ENCODE measurements at places on chromosomes 1 and 21.

GRCh38 chr1:230570724-230571360, 71.4 kb upstream of the COG2 start:
- no peak for DNase-seq

DNA sequence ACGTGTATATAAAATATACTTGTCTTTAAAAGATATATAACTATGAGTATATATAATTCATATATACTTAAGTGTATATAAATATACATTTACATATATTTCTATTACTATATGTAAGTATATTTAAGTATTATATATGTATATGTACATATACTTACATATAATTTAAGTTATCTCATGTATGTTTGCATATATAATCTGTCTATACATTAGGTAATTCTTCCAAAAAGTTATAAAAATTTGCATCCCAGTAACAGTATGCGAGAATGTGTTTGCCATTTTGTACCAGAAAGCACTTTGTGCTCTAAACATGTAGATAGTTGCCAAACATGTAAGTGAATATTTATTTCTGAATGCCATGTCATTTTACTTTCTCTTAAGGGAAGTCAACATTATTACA, at the start of gene OR2AK2:
Gene OR2AK2 (plus strand): TSS at position 301 of the 400 bp plus-strand sequence. CDS start 144 bp downstream, outside the sequence.
- DNase-seq, result no peak

DNA sequence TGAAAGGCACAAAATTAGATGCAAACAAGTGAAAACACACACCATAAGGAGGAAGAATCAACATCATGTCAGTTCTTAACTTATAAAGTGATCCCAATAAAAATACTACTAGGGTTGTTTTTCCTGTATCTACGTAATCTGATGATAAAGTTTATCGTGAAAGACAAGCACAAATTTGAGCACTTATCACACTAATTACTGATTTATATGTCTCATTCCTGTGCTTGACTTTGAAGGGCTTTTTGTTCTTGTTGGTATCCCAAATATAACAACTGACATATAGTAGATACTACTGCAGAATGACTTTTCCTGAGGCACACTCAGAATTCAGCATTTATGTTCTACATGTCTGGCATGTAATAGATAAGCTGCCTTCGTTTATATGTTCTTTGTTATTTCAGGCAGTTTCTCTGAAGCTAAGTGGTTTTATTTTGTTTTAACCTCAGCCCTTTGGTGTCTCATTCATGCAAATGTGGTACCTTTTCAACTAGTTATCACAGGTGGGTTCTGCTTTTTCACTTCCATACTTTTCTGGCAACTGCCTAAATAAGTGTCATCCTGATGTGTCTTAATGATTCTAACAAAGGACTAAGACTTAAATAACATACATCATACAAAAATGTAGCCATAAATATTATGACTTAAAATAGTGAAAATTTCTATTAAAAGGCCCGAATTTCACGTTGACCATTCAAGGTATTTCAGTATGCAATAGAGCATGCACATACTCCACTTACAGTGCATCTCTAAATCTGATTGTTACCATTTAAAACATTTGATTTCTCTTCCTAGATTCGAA, 73.2 kb downstream of the LRRC8C start:
- DNase-seq, result no peak

DNA sequence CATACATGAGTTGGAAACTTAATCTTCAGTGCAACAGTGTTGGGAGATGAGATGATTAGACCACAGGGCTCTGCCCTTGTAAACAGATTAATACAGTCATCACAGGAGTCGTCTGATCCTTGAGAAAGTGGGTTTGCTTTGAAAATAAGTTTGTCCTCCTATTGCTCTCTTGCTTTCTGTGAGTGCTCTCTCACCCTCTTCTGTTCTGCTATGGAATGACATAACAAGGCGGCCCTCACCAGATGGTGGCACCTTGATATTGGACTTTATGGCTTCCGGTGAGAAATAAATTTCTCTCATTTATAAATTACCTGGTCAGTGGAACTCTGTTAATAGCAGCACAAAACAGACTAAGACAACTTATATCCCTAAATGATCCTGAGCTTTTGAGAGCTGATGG, 353.6 kb downstream of the BRINP3 start:
- no peak for DNase-seq

DNA sequence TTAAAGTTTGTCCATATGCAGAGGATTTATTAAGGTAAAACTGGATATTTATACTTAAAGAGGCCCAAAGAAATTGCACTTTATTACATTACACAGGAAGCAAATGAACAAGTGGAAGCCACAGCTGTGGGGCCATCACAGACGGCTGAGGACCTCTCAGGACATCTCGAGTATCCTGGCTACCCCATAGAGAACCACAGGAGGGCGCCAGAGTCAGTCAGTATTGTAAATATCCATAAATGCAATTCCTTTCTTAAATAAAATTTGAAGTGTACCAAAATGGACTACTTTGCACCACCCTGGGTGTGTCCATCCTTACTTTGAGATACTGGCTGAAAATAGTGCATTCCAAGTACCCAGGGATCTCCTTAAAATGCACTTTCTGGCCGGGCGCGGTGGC, 257.2 kb downstream of the MRPL39 start:
- no peak for DNase-seq

DNA sequence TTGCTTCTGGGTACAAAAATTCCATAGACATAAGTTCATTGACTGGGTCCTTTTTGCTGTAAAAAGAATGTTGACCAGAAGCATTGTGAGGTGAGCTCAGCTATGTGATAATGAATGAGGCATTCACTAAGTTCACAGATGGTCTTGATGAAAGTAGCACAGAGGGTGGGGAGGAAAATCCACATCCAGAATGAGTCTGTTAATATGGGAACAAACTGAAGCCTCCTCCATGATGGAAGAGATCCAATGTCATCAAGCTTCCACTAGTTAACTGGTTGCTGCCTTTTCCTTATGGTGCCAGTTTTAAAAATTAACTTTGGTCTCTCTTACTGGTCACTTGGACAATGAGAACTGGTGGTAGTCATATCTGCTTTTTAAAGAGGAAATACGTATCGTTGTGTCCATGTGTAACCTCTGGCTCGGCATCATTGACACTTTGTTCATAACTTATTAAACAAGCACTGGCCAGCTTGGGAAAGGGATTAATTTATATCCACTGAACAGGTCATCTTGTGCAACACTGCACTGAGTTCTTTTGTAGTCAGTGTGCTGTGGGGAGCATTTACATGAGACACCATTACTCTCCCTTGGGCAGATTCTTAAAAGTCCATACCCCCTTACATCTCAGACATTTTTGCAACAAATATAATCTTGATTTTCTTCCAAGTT, 88.6 kb downstream of the ADAMTS1 start:
- peak; percentile 38 for DNase-seq

DNA sequence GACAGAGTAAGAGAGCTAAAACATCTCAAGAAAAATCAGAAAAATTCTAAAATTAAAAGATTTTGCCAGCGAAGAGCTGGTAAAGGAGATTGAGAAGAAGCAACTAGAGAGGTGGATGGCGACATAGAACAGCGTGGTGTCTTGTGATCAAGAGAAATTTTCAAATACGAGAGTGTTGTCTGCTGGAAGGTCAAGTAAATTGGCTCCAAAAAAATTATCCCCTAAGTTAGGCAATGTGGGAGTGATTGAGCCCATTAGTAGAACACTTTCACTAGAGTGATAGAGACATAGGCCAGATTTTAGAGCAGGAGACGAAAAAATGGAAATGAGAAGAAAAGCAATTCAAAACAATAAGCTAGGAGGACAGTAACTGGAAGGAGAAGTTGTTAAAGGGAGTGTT, 94.3 kb upstream of the MPC2 start:
- no peak for DNase-seq

DNA sequence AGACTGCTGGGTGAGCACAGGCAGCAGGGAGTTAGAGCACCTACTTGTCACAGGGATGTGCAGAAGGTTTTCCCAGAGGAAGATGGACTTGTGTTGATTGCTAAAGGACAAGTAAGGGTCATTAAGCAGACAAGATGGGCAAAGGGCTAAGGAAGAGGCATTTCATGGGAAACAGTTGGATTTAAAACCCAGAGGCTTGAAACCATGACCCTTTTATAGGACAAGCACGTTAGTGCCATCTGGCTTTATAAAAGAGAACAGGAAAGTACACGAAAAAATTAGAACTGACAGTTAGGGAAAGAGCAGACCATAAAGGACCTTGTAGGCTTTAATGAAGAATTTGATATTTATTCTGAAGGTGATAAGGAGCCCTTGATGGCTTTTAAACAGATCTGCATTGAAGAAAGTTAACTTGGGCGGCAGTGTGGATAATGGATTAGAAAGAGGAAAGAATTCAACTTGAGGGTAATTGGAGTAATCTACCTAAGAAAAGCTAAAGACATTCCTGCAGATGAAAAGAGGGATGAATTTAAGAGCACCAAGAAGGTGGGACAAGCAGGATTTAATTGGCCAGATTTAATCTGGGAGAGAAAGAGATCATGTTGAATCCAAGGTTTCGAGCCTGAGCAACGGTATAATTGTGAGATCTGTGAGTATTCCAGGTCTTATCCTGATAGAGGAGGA, 68.6 kb downstream of the ZC3H11B start:
- DNase-seq, result no peak

- no peak for DNase-seq
These were observed 32.7 kb downstream of the UCK2 start for GRCh38 chr1:165860065-165860464.

DNA sequence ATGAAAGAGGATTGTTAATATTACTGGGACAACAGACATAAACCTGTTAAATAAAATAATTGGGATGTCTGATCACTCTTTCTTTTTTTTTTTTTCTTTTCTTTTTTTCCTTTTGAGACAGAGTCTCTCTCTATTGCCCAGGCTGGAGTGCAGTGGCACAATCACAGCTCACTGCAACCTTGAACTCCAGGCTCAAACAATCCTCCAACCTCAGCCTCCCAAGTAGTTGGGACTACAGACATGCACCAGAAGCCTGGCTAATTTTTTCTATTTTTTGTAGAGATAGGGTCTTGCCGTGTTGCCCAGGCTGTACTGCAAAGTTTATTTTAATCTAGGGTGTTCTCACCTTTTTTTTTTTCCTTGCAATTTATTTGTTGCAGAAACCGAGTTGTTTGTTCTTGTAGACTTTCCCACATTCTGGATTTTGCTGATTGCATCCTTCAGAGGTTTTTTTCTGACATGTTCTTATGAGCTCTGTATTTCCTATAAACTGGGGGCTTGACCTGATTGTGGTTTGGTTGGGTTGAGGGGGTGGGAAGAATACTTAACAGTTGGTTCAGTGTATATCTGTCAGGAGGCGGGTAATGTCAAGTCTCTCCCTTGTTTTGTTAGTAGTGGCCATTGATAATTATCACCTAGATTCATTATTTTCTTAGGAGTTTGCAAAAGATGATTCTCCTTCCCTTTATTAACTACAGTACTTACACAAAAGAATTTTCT, 125.2 kb downstream of the MAST2 start:
- no peak for DNase-seq

- DNase-seq, result no peak
These were observed 23.3 kb downstream of the PIP5K1A start for GRCh38 chr1:151221616-151222015.

DNA sequence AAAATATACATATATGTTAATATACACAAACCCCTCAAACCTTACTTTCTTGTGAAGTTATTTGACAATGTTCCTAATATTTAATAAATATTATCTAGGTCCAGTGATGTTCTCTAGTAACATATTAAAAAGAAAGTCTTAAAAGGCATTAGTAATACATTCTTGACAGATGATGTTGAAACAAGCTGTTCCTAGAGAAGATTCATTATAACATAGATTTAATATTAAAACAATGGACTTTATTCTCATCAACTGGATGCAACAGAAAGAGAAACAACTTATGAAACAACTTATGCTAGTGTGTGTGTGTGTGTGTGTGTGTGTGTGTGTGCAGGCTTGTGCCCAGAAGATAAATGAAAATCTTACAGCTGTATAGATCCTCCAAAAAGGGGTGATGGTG, 68.5 kb upstream of the PLXNA2 start:
- no peak for DNase-seq

- DNase-seq, result no peak
These were observed 7.4 kb downstream of the ZNF496 start for GRCh38 chr1:247324204-247324787.

DNA sequence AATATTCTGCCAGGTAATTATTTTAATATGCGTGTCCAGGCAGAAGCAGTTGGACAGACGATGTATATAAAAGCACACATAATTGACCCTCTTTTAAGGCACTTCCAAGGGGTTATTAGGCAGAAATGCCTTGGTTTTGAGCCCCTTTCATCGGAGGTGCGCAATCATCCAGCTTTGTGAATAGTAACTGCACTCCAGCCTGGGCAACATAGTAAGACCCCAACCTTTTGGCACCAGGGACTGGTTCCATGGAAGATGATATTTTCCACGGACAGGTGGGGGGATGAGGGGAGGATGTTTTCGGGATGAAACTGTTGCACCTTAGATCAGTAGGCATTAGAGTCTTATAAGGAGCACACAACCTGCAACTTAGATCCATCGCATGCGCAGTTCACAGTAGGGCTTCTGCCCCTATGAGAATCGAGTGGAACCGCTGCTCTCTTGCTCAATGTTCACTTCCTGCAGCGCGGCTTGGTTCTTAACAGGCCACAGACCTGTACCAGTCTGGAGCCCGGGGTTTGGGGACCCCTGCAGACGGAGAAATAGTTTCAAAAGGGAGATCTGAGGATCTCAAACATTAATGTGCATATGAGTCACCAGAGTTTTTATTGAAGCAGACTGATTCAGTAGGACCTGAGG, 1.8 kb upstream of the MCOLN2 start:
- DNase-seq, result no peak

- no peak for DNase-seq
These were observed 1.3 kb downstream of the SLC9C2 start for GRCh38 chr1:173601588-173601987.

DNA sequence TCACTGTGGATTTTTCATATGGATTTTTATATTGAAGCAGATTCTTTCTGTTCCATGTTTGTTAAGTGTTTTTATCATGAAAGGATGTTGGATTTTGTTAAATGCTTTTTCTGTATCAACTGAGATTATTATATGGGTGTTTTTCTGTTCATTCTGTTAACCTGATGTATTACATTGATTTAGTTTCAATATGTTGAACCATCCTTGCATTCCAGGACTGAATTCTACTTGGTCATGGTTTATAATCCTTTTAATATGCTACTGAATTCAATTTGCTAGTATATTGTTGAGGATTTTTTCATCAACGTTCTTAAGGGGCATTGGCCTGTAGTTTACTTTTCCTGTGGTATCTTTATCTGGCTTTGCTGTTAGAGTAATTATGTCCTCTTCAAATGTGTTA, 55.8 kb downstream of the CCDC30 start:
- no peak for DNase-seq

Measured in NCI-H446 treated with DMSO at 0.1 percent for 48 hours (cell line).